ENCODE measurements at places on chromosomes 2 and 18. TPM values are rescaled to one million over a fixed set of nuclear protein-coding genes. Genes with fewer than 3 reads are reported as not detected.

The TUBA3E gene
- total RNA-seq = not detected

The TMEM163 gene
- not detected for total RNA-seq

The GBX2 gene
- total RNA-seq = not detected

The DNAH7 gene
- total RNA-seq = 0.86 TPM

The PLEKHB2 gene
- 78.7 TPM for total RNA-seq

The OTX1 gene
- total RNA-seq = not detected

The LRRC30 gene
- not detected for total RNA-seq

The SP140 gene
- 1.2 TPM for total RNA-seq

The PNPT1 gene
- 10.7 TPM for total RNA-seq

The RBM45 gene
- 10.1 TPM for total RNA-seq

The SLC4A1AP gene
- 23.4 TPM for total RNA-seq

The RIT2 gene
- not detected for total RNA-seq

The RAD51AP2 gene
- not detected for total RNA-seq

The GKN1 gene
- total RNA-seq = not detected

The NEU2 gene
- not detected for total RNA-seq

The RAB27B gene
- 34.6 TPM for total RNA-seq

The RBKS gene
- 7.3 TPM for total RNA-seq

The IHH gene
- not detected for total RNA-seq

The CDH19 gene
- total RNA-seq = not detected

The GULP1 gene
- 26.2 TPM for total RNA-seq

The CDH2 gene
- 22.5 TPM for total RNA-seq

The PLEK gene
- total RNA-seq = not detected

The SIGLEC15 gene
- total RNA-seq = not detected

The UGT1A9 gene
- not detected for total RNA-seq

The FBLN7 gene
- total RNA-seq = not detected

The CENPA gene
- 16.1 TPM for total RNA-seq

The SLC8A1 gene
- 17.9 TPM for total RNA-seq

The EPHA4 gene
- 7.8 TPM for total RNA-seq

The DUSP19 gene
- 5.8 TPM for total RNA-seq

All from myometrial cell (primary cell).